ENCODE measurements at places on chromosomes 3 and 15.
A peak's percentile ranks its signal among the peaks of the same experiment; 100 is the strongest.

- no peak for DNase-seq
Observed at GRCh38 chr15:96891046-96891445, 560.5 kb downstream of the NR2F2 start.

GRCh38 chr15:89526601-89527441 is 30.4 kb upstream of the RHCG start:
- no peak for DNase-seq

- no peak for DNase-seq
Observed at GRCh38 chr3:195697582-195698324, 23.0 kb upstream of the MUC20 start.

DNA sequence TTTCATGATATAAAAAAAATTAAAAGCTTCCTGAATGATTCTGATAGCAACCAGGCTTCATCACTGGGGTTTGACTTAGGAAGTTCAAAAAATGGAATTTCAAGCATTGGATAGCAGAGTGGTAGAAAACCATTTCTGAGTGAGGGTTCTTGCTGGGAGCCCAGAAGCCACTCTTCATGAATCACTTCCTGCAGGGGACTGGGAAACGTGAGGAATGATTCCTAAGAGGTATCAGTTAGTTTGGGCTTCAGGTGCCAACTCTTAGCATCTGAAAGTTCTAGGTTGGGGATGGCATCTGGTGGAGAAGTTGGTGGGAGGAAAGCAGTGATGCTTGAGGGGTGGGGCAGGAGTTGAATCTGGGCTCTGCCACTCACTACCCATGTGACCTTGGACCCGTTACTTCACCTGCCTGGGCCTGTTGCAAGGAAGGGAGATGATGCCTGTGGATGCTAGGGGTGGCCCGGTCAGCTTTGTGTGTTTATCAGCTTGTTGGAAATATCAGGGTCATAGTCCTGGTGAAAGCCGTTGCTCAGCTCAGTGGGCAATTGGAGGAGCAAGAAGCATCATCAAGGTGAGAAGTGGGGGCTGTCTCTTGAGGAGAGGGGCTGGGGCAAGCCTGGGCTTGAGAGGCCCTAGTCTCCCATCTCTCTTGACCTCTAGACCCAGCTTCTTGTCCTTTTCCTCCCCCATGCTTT is 37.0 kb upstream of the TNFAIP8L3 start:
- DNase-seq: no peak

- DNase-seq: peak; percentile 54
Observed at GRCh38 chr3:189233225-189233858, 61.6 kb downstream of the TPRG1 start.

GRCh38 chr3:108051005-108051404 is 39.8 kb downstream of the CD47 start:
- no peak for DNase-seq

DNA sequence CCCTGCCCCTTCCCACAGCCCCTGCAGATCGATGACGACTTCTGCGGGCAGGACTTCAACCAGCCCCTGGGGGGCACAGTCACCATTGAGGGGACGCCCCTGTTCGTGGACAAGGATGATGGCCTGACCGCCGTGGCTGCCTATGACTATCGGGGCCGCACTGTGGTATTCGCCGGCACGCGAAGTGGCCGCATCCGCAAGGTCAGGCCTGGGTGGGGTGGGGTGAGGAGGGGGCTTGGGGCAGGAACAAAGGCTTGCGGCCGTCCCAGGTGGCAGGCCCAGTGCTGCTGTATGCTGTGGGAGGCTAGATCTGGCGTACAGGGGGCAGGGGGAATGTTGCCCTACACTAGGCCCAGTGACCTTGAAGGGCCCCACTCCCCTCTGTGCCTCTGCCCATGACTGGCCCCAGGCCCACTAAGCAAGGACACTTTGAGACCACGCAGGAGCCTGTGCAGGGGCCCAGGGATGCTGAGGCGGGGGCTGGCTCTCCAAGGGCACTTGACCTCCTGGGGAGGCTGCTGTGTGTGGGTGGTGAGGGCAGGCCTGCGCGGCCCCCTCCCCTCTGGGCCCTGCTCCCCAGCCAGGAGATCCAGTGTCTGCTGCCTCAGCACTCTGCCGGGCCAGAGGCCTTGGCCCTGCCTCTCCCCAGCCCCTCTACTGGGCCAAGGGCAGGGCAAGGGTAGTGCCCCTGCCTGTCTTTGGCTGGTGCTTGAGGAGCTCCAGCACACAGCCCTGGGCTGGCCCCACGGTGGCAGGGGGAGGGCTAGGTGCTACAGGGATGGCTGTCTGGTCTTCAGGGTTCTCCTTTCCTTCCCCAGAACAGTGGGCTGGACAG is 8.7 kb downstream of the PLXNA1 start:
- no peak for DNase-seq

DNA sequence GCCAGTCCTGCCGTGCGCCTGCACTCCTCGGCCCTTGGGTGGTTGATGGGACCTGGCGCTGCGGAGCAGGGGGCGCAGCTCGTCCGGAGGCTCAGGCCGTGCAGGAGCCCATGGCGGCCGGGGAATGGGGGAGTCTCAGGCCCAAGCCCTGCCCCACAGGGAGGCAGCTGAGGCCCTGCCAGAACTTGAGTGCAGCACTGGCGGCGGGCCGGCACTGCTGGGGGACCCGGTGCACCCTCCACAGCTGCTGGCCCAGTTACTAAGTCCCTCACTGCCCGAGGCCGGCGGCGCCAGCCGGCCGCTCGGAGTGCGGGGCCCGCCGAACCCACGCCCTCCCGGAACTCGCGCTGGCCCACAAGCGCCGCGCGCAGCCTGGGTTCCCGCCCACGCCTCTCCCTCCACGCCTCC is 190.9 kb upstream of the MME start:
- DNase-seq: no peak

DNA sequence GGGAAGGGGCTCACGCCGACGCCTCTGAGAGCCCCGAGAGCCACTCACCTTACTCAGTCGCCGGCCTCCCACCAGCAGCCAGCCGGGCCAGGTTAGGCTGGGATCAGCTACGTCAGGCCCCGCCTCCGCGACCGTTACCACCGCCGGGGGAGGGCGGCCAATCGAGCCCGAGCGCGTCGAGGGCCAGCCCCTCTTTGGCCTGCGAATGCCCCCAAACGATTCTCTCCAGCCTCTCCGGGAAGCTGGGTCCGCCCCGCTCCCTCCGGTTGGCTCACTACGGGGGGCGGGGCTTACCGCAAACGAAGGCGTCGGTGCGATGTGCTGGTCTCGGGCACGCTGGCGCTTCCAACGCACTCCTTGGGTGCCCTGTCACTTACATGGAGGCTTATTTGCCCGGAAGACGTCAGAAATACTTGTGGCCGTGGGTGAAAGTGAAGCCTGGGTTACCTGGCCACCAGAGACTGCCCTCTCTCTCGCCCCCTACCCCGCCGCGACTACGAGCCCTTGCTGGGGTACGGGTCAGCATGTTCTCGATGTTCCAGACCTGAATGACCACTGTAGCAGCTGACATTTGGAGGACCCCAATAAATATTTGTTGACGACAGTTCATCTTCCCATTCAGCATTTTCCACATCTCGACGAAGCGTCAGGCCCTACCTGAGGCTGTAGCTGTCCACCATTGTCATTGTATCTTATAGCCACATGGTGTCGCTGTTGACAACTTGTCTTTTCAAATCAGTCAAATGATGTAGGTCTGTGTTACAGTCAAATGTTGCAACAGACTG is at the start of gene CEP70:
TSS of gene CEP70 (minus strand) at position 111 of the 785 bp plus-strand sequence. CDS start 21,333 bp downstream, outside the sequence.
- DNase-seq: peak; percentile 95

DNA sequence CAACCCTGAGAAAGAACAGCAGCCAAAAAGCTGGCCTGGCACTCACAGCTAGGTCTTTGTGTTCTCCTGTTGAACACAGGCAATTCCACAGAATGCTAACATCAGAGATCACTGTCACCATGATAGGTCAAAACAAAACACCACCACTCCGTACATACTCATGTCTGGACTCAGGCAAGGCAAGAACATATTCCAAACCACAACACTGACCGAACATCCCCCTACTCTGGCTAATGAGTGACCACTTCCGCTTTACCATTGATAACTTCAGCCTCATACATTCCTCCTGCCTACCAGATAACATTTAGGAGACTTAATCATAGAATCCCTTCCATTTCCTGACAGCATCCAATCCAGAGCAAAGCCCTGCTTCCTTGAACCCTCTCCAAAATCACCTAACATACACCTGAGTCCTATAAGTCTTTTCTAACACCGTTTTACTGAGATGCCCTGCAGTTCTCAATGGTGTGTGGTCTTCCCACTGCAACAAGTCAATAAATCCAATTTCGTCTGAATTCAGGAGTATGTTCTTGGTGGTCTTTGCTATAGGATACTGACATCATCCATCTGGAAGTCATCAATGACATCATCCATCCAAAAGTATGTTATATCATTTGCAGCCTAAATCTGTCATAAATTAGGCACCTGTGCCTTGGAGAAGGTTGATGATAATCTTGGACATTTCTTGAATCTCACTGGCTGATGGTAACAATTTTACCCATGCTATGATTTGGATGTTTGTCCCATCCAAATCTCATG is 23.7 kb downstream of the RIOX2 start:
- no peak for DNase-seq

- DNase-seq: no peak
Observed at GRCh38 chr15:66623801-66624453, 58.1 kb upstream of the LCTL start.

DNA sequence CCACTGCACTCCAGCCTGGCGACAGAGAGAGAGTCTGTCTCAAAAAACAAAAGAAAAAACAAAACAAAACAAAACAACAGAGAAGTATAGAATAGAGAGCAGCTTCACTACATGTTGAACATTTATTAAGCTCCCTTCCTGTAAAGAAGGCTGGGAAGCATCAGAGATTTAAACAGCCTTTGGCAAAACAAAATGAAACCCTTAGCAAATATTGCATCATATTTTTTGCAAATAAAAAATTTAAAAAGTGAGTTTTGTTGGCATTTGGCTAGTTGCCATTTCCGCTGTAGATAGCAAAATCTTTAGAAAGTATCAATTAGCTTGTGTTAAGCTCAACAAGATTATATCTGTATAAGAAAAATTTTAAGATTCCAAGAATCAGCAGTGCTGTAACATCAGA is 151.2 kb downstream of the SERPINI1 start:
- no peak for DNase-seq

DNA sequence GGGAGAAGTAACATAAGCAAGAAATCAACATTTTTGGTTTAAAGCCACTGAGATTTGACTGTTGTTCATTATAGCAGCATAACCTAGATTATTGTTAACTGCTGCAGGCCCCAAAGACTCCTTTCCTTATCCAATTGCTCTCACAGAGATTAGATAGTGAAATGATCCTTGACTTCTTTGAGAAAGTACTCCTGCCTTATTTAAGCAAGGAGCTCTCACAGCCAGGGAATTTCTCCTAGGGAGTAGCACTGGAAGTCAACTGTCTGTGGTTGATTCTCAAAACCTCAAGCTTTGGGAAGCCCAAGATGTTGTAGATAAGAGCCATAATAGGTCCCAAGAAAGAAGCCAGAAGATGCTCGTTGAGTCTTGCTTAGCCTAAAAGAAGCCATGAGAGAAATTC is 151.8 kb upstream of the TSC22D2 start:
- no peak for DNase-seq

GRCh38 chr15:26231096-26231495 is 368.0 kb upstream of the ATP10A start:
- DNase-seq: no peak

DNA sequence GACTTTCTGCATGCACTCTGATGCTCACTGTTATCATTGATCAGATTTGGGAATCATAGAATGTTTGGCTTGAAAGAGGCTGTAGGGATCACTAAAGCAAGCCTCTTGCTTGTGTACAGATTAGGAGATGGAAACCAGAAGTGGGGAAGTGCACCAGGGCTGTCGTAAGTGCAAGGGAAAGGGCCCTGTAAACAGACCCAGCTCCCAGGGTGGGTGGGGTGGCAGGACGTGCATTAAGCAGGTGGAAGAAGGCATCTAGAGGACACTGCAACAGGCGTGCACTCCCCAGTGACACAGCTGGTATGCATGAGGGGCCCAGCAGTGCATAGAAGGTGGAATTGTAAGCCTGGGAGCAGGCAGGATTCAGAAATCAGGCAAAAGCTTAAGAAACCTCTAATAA is 58.0 kb upstream of the SLC7A14 start:
- no peak for DNase-seq

DNA sequence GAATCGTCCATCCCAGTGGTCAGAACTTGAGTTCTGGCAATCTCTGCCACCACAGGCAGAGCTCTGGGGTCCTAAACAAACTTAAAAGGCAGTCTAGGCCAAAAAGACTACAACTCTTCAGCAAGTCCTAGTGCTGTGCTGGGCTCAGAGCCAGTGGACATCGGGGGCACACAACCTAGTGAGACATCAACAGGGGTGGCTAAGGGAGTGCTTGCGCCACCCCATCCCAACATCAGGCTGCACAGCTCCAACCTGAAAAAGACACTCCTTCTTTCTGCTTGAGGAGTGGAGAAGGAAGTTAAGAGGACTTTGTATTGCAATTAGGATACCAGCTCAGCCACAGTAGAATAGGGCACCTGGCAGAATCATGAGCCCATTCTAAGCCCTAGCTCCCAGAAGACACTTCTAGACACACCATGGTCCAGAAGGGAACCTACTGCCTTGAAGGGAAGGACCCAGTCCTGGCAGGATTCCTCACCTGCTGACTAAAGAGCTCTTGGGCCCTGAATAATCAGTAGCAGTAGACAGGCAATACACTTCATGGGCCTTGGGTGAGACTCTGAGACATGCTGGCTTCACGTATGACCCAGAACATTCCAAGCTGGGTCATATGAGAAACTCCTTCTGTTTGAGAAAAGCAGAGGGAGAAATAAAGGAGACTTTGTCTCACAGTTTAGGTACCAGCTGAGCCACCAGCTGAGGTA is 72.0 kb downstream of the TFDP2 start:
- DNase-seq: no peak

- DNase-seq: no peak
Observed at GRCh38 chr15:95653361-95653805, 677.1 kb upstream of the NR2F2 start.

- peak; percentile 3 for DNase-seq
Observed at GRCh38 chr15:70030851-70031250, 66.9 kb downstream of the TLE3 start.

DNA sequence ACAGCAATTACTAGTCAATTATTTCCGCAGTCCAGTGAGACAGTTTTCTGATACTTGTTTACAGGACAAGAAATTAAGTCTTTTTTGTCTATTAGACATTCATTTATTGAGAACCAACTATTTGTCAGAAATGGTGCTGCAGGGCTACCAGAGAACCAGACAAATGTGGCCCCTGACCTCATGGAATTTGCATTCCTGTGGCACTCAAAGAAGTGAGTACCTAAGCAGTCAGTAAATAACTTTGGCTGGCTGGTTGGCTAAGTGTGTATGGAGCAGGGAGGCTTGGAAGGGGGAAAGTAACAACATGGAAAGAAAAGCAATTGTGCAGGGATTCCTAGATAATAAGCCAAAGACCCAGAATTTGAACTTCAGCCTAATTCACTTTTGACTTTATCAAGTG is 837.0 kb upstream of the CFAP20DC start:
- no peak for DNase-seq

DNA sequence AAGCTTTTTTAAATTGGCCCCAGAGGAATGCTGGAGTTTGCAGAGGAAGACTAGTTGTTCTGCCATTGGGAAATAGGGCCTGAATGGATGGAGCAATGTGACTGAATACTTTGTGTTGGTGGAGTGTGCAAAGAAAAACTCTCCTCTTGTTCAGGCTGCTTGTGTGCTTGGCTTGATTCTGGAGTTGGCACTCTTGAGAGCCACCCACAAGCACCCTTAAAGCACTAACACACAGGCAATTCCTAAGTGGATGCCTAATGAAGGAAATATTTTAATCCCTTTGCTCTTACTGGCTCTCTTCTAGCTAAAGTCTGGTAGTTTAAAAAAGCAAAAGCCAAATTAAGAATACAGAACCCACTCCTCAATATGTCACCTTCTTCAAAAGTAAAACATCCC is 304.4 kb upstream of the C2CD4B start:
- DNase-seq: no peak

Data from glutamatergic neuron (in vitro differentiated cells).